Mesothelial cell of epicardium (in vitro differentiated cells): ENCODE measurements at places on chromosomes 6 and 20.

GRCh38 chr20:36606158-36607066 is 833 bp downstream of the RAB5IF start:
- no peak for DNase-seq

DNA sequence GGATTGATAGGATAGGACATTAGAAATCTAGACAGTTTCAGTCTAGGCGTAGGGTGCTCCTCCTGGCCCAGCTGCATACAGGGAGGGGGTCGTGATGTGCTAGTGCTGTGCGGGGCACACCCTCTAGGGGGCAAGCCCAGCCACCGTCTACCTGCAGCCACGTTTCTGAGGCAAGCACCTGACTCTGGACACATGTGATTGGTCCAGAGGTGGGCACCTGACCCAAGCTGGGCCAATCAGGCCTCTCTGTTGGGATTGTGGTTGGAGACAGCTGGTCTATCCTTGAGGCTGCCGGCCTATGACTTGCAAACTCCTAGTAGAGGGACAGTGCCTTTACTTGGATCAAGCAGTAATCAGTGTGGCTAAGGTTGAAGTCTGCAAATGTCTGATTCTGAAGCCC is 317.1 kb downstream of the BMP7 start:
- DNase-seq: no peak

- no peak for DNase-seq
These were observed 375.5 kb downstream of the UTRN start for GRCh38 chr6:144660561-144661115.

DNA sequence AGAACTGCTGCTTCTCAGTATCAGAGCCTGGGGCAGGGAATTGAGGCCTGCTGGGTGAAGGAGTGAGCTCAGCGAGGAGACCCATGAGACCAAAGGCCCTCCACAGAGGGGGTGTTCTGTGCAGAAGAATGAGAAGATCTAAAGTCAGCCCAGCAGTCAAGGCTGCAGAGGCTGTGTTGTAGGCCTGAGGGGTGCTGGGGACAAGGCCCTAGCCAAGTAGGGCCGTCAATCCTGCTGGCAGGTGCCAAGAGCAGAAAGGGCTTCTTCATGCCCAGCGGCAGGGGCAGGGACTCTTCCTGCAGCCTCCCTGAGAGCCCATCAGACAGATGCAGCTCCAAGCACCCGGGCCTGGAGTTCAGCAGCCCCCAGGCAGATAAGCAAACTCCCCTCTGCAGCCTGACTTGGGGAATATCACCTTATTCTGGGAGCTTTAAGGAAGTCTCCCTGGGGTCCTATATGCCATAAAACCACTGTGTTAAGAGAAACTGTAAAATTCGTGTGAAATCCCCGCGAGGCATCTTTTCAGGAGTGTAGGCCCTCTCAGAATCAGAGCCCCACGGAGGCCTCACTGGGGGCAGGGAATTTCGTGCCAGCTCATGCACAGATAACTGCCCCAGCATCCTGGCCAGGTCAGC is 9.0 kb downstream of the CCDC167 start:
- DNase-seq: no peak

DNA sequence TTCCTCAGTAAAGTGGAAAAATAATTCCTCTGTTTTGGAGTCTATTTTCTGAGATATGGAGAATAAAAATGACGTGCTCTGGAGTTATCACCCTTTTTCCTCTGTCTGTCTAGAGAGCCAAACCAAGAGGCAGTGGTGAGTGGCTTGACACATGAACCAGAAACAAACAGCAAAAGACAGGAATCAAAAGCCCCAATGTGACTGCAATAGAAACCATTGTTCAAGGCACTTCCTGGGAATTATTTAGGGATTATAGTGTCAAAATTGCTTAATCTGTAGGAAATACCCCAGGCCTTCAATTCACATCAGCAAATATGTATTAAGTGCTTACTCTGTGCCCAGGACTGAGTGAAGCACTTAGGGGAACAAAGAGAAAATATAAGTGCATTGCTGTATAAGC is 560.4 kb upstream of the JAG1 start:
- no peak for DNase-seq

GRCh38 chr6:47246551-47246950 is 63.2 kb downstream of the TNFRSF21 start:
- DNase-seq: no peak

DNA sequence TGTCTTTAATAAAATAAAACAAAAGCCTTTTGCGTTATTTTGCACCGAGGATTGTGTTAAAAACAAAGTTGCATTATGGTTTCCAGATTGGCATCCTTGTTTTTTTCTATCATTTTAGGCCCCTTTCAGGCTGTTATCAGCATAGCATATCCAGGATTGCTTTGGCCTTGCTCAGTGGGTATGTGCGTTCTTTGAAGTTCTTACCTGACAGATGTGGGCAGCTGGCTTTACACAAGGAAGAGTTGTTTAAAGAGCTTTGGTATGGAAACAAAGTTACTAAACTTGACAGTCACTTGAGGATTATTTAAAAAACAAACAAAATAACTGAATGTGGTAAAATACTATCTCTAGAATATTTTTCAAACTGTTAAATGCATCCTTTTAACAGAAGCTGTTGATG is 6.6 kb downstream of the VAPB start:
- no peak for DNase-seq

- DNase-seq: no peak
These were observed 1190.5 kb upstream of the EYS start for GRCh38 chr6:66897576-66897975.

DNA sequence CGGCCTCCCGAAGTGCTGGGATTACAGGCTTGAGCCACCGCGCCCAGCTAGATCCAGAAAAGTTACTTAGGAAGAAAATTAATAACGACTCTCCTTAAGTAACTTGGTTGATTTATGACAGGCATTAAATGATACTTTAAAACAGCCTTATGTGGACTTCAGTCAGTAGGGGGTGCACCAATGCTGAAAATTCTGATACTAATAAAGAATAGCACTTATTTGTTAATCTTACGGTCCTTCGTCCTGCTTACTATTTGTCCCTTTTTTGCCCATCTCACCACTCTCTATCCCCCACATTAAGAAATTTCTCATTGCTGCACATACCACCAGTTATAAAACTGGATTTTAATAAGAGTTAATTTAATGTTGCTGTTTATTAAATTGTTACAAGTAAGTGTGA is 12.7 kb upstream of the PRELID3B start:
- no peak for DNase-seq

- no peak for DNase-seq
These were observed 13.3 kb downstream of the HLA-DPB1 start for GRCh38 chr6:33088931-33089620.

DNA sequence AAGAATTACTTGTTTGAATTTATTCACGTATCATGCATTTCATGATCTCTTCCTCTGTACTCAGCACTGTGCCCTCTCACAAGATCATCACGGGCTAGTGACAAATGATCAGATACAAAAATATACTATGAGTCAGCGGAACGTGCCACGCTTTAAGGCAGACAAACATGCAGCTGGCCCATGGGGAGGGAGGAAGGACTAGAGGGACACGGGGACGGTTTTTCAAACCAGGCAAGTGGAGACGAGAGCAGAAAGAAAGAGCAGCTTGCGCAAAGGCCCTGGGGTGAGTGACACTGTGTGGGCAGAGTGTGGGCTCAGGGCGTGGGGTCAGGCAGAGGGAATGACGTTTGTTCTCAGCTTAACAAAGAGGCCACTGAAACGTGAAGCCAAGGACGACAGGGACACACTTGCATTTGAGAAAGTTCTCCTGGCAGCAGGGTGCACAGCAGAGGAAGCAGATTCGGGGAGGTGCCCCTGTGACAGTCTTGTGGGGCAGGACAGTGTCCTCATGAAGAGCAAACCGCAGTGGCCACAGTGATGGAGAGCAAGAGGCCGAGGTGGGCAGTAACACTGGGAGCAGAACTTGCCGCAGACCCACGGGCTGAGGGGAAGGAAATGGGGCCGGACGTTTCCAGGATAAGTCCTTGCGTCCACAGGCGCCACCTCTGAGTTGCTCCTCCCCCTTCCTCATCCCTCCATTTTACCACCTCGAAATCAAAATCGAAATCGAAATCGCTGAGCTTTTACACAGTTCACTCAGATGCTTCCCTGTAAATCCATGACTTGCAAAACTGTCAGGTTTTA is 6.9 kb upstream of the RPS6KA2 start:
- DNase-seq: no peak

- no peak for DNase-seq
These were observed 74.6 kb upstream of the SLC22A23 start for GRCh38 chr6:3531481-3531880.
